ENCODE measurements at places on chromosomes 3 and 15. TPM values are rescaled to one million over a fixed set of nuclear protein-coding genes. Genes with fewer than 3 reads are reported as not detected.

The CLDN16 gene
- not detected for total RNA-seq

The SERINC4 gene
- total RNA-seq: not detected

The LYZL4 gene
- not detected for total RNA-seq

The TRIM71 gene
- total RNA-seq: under 0.01 TPM

The SLC22A14 gene
- not detected for total RNA-seq

The PRSS50 gene
- under 0.01 TPM for total RNA-seq

- no peak overlapping the region for H3K27ac ChIP-seq
- peaks cover 7% of the 10 kb centered on the region for H3K4me1 ChIP-seq
- no peaks in the 10 kb centered on the region for H3K27me3 ChIP-seq
- no peak for DNase-seq
- H3K4me3 ChIP-seq: no peak overlapping the region
Observed at GRCh38 chr3:94362393-94362792, 299.5 kb downstream of the NSUN3 start.

GRCh38 chr3:39541917-39542329 lies 74.4 kb downstream of the MOBP start:
- H3K36me3 ChIP-seq: no peaks in the 10 kb centered on the region
- H3K27me3 ChIP-seq: no peaks in the 10 kb centered on the region
- no peak overlapping the region for H3K27ac ChIP-seq
- DNase-seq: no peak
- H3K4me1 ChIP-seq: no peaks in the 10 kb centered on the region

- H3K27ac ChIP-seq: no peak overlapping the region
- no peaks in the 10 kb centered on the region for H3K27me3 ChIP-seq
- DNase-seq: peak; percentile 28
Observed at GRCh38 chr3:40329071-40329470, 19.6 kb downstream of the EIF1B start.

DNA sequence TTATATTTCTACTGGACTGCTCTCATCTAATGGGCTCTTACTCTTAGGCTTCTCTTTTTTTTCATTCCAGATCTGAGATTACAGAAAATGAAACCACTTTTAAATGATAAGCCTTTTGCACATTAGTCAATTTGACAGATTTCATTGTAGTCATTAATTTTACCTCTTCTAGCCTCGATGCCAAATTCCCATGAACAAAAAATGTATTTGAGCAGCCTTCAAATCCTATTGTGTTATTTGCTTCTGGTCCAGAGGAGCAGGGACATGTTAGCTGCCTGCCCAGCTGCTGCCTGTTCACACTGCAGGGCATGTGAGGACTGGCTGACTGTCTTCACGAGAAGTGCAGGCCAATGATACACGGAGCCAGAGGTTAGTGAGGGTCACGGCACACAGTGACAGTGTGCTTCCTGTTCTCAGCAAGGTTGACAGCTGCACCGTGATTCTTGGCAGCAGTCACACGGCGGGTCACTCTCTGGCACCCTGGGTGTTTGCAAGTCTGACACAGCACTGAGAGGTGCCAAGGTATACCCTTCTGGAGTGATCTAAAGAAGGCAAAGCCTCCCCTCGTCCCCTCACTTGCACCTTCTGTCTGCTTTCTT lies 40.8 kb downstream of the KAT2B start:
- no peaks in the 10 kb centered on the region for H3K27me3 ChIP-seq
- no peak overlapping the region for H3K4me3 ChIP-seq
- H3K36me3 ChIP-seq: no peaks in the 10 kb centered on the region
- peaks cover 10% of the 10 kb centered on the region for H3K4me1 ChIP-seq

DNA sequence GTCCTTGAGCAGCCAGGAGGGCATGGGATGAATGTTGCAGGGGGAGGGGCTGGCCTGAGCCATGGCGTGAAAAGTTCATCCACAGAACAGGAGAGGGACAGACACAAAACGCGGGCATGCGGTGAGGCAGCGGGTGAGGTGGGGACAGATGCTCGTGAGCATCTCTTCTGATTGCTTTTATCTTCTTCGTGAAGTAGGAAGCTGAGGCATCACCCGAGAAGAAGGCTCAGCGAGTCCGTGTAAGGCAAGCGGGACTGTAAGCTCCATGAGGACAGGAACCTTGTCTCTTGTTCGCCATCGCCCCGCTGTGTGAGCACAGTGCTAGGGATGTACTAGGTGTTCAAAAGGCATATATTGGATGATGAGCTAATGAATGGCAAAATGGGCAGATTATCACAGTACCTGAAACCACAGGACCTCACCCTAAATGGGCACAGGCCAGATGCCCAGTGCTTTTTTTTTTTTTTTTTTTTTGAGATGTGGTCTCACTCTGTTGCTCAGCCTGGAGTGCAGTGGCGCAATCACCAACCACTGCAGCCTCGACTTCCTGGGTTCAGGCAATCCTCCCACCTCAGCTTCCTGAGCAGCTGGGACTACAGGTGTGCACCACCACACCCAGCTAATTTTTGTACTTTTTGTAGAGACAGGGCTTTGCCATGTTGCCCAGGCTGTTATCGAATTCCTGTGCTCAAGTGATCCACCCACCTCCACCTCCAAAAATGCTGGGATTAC lies 46.8 kb downstream of the CPN2 start:
- H3K4me3 ChIP-seq: no peak overlapping the region
- H3K4me1 ChIP-seq: peaks cover 17% of the 10 kb centered on the region
- no peak for DNase-seq
- H3K27me3 ChIP-seq: no peaks in the 10 kb centered on the region
- no peaks in the 10 kb centered on the region for H3K36me3 ChIP-seq

DNA sequence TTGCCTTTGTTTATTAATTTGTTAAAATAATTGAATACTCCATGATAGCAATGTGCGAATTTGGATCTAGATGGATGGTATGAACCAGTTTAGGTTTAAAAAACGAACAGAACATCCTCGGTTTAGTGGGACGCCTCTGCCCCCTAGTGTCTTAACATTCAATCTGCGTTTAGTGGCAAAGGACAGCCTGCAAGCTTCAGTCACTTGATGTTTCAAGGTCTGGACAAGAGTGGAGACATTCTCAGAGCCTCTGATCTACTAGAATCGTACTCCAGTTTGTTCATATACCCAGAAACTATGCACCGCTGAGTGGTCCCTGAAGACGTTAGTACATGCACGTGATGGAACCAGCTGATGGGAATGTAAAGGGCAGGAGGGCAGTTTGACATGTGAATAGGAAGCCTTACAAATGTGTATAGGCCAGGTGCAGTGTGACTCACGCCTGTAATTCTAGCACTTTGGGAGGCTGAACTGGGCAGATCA lies 17.8 kb upstream of the ATP13A4 start:
- no peaks in the 10 kb centered on the region for H3K4me1 ChIP-seq
- DNase-seq: peak; percentile 62
- H3K27ac ChIP-seq: no peak overlapping the region
- H3K36me3 ChIP-seq: no peaks in the 10 kb centered on the region
- H3K27me3 ChIP-seq: no peaks in the 10 kb centered on the region
- H3K4me3 ChIP-seq: no peak overlapping the region

DNA sequence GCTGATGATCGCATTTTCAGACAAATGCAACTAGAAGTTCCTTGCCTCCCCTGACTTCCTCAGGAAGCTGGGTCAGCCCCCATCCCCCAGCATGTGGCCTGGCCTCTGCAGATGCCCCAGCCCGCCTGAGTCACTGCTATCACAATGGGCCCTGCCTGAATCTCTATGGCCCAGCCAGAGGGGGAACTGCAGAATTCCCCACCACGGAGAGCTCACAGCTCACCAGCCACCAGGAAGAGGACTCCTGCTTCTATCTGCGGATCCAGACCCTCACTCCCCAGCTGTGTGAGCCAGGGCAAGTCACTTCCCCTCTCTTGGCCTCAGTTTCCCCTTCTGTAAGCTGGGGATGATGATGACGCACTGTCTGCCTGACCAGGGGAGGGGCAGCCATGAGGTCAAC lies 6.9 kb downstream of the PLXND1 start:
- H3K4me3 ChIP-seq: peak overlapping the region; percentile 19
- H3K27ac ChIP-seq: peak overlapping the region; percentile 26
- peak; percentile 71 for DNase-seq
- peaks cover 65% of the 10 kb centered on the region for H3K4me1 ChIP-seq
- no peaks in the 10 kb centered on the region for H3K27me3 ChIP-seq

DNA sequence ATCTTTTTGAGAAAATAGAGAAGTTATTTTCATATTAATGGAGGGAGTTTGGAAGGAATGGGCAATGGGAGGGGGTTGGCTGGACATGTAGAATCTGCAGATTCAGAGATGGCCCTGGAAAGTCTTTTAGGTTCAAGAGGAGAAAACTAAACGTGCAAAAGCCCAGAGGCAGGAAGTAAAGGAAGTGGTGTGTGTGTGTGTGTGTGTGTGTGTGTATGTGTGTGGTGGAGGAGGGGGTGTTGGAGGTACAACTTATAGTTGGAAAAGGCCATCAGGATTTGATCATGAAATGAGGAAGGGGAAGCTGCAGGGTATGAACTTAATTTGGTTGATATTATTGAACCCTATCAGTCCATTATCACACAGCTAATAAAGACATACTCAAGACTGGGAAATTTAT lies 5.6 kb upstream of the LPP start:
- no peak overlapping the region for H3K4me3 ChIP-seq
- peaks cover 10% of the 10 kb centered on the region for H3K4me1 ChIP-seq
- no peak for DNase-seq
- H3K27me3 ChIP-seq: no peaks in the 10 kb centered on the region

DNA sequence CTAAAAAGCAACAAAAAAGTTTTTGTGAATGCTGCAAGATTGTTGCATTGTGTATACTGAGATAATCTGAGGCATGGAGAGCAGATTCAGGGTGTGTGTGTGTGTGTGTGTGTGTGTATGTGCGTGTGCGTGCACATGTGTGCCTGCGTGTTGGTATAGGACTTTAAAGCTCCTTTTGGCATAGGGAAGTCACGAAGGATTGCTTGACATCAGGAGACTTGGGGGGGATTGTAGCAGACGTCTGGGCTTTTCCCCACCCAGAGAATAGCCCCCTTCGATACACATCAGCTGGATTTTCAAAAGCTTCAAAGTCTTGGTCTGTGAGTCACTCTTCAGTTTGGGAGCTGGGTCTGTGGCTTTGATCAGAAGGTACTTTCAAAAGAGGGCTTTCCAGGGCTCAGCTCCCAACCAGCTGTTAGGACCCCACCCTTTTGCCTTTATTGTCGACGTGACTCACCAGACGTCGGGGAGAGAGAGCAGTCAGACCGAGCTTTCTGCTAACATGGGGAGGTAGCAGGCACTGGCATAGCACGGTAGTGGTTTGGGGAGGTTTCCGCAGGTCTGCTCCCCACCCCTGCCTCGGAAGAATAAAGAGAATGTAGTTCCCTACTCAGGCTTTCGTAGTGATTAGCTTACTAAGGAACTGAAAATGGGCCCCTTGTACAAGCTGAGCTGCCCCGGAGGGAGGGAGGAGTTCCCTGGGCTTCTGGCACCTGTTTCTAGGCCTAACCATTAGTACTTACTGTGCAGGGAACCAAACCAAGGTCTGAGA lies 4.7 kb downstream of the BHLHE40 start:
- peak; percentile 61 for DNase-seq
- peaks cover 9% of the 10 kb centered on the region for H3K36me3 ChIP-seq
- H3K4me3 ChIP-seq: peak overlapping the region; percentile 97
- peak overlapping the region; percentile 83 for H3K27ac ChIP-seq

GRCh38 chr3:134614955-134615354 lies 35.9 kb downstream of the KY start:
- peak; percentile 46 for DNase-seq
- no peaks in the 10 kb centered on the region for H3K27me3 ChIP-seq
- H3K4me3 ChIP-seq: no peak overlapping the region
- H3K36me3 ChIP-seq: peaks cover 12% of the 10 kb centered on the region

- no peaks in the 10 kb centered on the region for H3K36me3 ChIP-seq
- no peak overlapping the region for H3K4me3 ChIP-seq
- DNase-seq: no peak
- no peaks in the 10 kb centered on the region for H3K27me3 ChIP-seq
Observed at GRCh38 chr3:193095366-193095765, 145.7 kb upstream of the PLAAT1 start.

DNA sequence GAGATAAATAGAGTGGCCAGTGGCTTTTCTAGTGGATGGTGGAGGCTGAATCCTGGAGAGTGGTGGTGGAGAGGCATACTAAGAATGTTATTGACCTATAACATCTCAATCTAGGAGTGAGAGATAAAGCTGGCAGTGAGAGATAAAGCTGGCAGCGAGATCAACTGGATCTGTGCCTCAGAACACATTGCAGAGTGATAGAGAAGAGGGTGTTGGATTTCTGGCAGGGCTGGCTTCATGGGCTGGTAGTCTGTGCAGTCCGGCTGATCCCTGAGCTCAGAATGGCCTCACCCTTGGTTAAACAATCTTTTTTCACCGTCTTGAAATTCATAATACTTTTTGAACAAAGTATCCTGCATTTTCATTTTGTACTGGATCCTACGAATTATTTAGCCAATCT lies 221.2 kb downstream of the NLGN1 start:
- no peak overlapping the region for H3K27ac ChIP-seq
- H3K36me3 ChIP-seq: no peaks in the 10 kb centered on the region
- DNase-seq: no peak
- H3K27me3 ChIP-seq: no peaks in the 10 kb centered on the region

DNA sequence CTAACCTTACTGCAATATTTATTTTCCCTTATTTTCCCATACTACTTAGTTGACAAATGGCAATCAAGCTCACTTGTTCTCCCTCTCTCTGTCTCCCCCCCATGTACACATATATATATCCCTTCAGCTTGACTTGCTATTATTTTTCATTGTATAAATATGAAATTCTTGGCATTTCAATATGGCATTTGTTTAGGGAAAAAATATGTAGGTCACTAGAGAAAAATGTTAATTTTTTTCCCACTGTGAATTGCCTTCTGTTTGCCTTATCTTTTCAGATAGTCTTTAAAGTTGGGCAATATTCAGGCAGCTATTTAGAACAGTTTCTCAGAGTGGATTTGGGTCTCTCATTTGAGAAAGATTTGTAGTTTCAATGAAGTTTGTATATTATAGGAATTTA lies 62.8 kb upstream of the UTS2B start:
- no peak overlapping the region for H3K27ac ChIP-seq
- DNase-seq: no peak
- no peaks in the 10 kb centered on the region for H3K27me3 ChIP-seq
- H3K4me3 ChIP-seq: no peak overlapping the region

DNA sequence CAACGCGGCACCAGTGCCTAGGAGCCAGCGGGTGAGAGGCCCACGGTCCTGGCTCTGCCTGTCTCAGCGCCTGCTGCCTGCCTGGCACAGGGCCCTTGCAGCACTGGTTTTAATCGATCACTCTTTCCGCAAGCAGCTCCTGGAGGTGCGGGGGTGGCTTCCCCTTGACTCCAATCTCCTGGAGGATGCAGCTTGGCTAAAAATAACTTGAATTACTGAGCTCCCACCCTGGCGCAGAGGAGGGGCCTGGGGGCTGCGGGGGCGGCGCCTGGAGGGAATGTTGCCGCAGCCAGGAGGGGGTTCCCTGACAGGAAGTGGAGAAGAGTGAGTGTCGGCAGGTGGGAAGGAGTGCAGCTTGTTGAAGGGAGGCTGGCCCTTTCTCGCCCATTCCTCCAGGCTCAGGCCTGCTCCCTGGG lies 9.9 kb upstream of the RPL29 start:
- peak; percentile 52 for DNase-seq
- no peak overlapping the region for H3K4me3 ChIP-seq
- H3K27me3 ChIP-seq: no peaks in the 10 kb centered on the region
- no peaks in the 10 kb centered on the region for H3K36me3 ChIP-seq
- H3K4me1 ChIP-seq: peaks cover 21% of the 10 kb centered on the region
